Fibroblast of skin of right quadriceps (primary cell): ENCODE measurements at places on chromosomes 7 and 10.

- no peak for DNase-seq
Observed at GRCh38 chr7:104296266-104296665, 32.1 kb upstream of the LHFPL3 start.

DNA sequence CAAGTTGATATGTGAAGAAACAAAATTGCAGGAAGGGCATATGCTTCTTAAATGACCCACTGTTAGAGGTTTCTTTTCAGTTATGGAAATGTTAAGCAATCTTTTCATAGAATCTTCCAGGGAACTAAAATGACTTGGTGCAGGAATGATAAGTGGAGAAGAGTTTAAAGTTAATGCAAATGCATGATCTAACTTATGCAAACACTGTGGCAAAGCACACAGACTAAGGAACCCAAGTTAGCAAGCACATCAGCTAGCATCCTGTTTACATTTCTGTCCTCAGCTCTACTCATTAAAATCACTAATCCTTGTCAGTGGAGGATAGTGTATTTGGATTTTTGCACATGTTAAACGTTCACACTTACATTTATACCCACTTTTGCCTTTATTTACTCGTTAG is 9.3 kb downstream of the CLCN1 start:
- no peak for DNase-seq

- no peak for DNase-seq
Observed at GRCh38 chr7:2209961-2210323, 22.8 kb downstream of the MAD1L1 start.

GRCh38 chr10:6399879-6400278 is 180.2 kb downstream of the PRKCQ start:
- no peak for DNase-seq

DNA sequence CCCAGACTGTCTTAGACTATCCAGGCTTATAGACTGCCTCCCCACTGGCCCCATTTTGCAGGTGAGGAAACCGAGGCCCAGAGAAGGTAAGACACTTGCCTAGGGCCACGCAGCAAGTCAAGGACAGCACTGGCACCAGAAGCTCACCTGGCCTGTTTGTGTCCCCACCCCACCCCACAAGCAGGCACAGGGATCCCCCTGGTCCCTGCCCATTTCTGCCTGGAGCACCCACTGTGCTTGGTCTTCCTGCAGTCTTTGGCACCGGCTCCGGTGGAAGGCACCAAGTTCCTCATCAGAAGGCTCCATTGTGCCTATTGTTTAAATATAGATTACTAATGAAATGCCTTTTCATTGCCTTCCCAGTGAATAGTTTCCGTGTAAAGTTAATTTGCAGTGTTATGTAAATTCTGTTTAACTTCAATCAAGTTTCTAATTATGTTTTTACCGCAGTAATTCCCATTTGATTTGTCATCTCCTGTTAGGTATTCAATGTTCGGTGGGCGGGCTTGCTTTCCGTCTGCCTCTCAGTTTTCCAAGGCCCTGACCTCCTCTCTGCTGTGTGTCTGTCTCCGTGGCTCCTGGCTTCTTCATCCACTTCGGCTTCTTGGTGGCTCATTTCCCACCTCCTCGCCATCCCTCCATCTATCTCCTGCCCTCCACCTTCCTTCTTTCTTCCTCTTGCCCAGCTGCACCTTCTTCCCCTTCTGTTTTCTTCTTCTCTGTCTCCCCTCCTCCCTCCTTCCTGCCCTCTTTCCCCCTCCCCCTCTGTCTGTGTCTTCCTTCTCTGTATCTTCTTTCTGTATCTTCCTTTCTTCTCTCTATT is 75.8 kb downstream of the ZMIZ1 start:
- DNase-seq = peak; percentile 72
